ENCODE measurements at places on chromosomes 6 and 20.

- no peak for DNase-seq
Observed at GRCh38 chr6:135938576-135939207, 87.2 kb downstream of the PDE7B start.

GRCh38 chr6:54907355-54907754 is 60.8 kb downstream of the FAM83B start:
- no peak for DNase-seq

- no peak for DNase-seq
Observed at GRCh38 chr6:21898107-21898796, 304.7 kb downstream of the SOX4 start.

DNA sequence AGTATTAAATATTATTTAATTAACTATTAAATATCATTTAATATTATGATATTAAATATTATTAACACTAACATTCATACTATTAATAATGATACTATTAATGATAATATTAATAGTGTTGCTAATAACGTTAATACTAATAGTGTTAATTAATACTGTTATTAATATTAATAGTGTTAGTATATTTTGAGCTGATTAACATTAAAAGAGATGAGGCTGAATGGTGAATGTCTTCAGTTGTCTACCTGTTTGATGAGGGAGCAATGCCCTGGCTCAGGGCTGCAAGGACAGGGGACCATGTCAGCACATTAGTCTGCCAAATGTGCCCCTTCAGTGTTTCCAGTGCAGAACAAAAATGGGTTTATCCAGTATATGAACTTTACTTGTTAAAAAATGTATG is 96.6 kb upstream of the PLEKHG1 start:
- DNase-seq: no peak

GRCh38 chr6:128053109-128053508 is 152.3 kb upstream of the THEMIS start:
- DNase-seq: no peak

- peak; percentile 78 for DNase-seq
Observed at GRCh38 chr6:111551521-111552231, 54.0 kb downstream of the TRAF3IP2 start.

GRCh38 chr20:23631981-23632710 is 5.6 kb downstream of the CST3 start:
- no peak for DNase-seq

All from prostate gland (tissue), 2 donors.